ENCODE measurements at places on chromosomes 4 and X.

- no peak for DNase-seq
These were observed 22.9 kb downstream of the MID1IP1 start for GRCh38 chrX:38824176-38824575.

GRCh38 chr4:6241062-6241845 lies 28.4 kb upstream of the WFS1 start:
- DNase-seq = no peak

DNA sequence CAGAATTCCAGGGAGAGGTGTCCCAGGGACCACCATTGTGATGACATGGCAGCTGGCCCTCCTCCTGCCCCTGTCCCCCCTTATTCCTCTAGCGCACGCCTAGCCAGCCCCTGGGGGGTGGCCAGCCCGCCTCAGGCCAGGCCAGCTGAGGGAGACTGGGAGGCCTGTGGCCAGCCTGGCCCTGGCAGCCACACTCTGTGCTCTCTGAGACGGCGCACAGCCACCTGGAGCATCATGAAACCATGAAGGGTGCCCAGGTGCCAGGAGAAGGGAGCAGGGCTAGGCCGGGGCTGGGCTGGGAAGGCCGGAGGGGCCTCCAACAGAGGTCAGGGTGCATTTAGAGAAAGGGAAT lies 14.4 kb upstream of the DUSP9 start:
- no peak for DNase-seq

DNA sequence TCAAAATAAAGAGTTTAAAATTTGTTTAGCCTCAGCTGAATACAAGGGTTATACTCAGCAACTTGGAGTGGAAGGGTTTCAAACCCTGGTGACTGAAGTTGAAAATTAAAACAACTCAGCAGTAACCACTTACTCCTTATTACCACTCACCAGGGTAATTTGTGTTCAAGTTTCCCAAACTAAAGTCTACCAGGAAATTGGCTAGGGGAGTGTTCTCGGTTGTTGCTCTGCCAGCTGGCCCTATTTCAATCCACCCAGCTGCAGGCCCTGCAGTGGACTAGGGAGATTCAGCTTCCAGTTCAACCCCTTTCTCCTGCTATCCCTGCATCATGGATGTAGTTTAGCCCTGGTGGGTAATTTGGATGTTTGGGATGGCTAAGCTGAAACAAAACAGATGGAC lies 37.8 kb upstream of the EXOC1L start:
- no peak for DNase-seq

DNA sequence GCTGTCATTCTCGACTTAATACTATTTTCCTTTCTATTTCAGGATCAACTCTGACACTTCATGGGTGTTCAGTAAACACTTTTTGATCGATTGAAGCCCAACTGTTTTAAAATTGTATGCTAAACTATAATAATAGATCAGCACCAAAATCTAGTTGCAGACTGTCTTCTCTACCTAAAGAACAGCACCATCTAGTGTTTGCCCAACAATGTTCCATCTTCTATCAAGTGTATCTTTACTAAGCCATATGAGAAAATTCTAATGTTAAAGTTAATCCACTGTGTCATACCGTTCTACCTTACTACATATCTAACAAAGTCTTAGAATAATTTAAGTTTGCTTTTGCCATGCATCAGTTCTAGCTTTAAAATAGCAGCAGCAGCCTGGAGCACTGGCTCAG lies 113.0 kb upstream of the PRDX4 start:
- peak; percentile 20 for DNase-seq

DNA sequence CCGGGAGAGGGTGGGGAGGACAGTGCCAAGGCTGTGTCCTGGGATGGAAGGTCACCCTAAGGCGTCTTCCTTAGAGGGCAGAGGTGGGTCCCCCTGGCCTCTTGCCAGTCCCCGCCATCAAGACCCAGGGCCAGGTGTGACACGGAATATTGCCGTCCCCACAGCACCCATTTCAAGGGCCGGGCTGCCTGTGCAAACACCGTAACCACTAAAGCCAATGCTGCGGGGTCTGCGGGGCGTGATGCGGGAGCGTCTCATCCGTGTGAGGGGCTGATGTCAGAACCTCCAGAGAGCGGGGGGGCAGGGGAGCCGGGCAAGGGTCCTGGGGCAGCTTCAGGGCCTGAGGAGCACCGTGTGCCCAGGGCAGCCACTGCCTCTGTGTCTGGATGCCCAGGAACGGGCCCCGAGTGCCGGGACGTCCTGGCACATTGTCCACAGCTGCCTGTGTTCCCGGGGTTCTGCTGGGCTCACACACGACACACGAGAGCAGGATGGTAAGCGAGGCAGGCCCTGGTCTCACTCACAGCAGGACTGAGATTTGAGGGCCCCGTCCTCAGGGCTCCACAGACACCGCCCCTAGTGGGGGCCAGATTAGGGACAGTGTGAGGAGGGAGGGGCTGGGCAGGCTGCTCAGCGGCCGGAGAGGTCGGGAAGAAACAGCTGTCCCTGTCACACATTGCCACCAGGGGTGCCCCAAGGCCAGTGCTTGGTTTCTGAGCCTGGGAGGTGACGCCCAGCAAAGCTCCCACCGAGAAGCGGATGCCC lies 29.2 kb downstream of the NKX1-1 start:
- no peak for DNase-seq

DNA sequence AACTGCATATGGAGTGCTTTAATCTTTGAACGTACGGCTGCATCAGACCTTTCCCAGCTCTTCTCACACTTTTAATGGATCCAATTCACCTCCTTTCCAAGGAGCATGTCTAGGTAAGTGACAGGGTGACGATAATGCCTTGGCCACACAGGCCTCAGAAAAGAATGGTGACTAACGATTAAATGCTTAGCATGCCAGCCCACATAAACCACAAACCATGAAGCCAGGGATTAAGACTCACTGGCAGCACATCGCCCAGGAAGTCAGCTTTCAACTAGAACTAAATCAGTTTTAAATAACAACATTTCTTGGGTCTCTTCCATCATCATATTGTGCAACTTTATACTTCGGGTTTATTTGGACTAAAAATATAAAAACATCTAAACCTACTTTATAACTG lies 28.7 kb downstream of the INPP4B start:
- peak; percentile 88 for DNase-seq

- peak; percentile 35 for DNase-seq
These were observed 81.9 kb downstream of the PDLIM5 start for GRCh38 chr4:94533405-94534223.

- no peak for DNase-seq
These were observed 806.0 kb downstream of the ADGRL3 start for GRCh38 chr4:62006108-62006507.

DNA sequence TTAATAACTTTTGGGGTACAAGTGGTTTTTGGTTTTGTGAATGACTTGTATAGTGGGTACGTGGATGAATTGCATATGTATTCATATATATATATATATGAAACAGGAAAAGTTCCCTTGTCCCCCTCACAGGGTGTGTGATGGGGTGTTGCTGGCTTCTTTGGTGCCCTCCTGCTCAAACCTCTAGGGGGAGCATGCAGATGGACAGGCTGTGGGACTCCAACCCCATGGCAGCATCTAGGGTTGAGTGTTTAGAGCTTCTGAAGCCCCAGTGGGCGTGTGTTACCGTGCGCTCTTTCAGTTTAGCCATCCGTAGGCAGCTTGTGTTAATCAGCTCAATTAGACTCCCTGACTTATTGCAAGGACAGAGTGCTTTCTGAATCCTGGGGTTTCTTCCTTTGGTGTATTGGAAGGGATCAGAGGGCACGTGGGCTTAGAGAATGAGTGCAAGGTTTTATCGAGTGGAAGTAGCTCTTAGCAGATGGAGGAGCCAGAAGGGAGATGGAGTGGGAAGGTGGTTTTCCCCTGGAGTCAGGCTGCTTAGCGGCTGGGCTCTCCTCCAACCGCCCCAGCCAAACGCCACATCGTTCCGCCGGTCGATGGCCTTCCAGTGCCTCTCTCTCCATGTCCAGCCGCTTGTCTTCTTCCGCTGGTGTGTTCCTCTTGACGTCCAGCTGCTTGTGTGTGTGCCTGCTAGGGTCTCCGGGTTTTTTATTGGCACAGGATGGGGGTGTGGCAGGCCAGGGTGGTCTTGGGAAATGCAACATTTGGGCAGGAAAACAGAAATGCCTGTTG lies 674.4 kb upstream of the LCORL start:
- no peak for DNase-seq

DNA sequence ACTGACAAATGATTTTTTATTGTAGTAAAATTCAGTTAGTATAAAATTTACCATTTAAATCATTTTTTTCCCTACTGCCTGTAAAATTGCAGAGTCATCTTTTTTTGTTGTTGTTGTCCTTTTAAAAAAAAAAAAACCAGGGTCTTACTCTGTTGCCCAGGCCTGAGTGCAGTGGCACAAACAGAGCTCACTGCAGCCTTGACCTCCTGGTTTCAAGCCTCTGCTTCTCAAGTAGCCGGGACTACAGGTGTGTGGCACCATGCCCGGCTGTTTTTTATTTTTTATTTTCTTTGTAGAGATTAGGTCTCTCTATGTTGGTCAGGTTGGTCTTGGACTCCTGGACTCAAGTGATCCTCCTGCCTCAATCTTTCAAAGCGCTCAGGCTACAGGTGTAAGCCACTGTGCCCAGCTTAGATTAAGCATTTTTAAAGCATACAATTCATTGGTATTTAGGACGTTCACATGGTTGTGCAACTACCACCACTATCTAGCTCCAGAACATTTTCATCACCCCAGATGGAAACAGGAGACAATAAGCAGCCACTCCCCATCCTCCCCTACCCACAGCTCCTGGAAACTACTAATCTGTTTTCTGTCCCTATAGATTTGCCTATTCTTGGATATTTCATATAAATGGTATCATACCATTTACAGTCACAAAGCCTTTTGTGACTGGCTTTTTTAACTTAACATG lies 59.7 kb upstream of the PGRMC2 start:
- DNase-seq = no peak

DNA sequence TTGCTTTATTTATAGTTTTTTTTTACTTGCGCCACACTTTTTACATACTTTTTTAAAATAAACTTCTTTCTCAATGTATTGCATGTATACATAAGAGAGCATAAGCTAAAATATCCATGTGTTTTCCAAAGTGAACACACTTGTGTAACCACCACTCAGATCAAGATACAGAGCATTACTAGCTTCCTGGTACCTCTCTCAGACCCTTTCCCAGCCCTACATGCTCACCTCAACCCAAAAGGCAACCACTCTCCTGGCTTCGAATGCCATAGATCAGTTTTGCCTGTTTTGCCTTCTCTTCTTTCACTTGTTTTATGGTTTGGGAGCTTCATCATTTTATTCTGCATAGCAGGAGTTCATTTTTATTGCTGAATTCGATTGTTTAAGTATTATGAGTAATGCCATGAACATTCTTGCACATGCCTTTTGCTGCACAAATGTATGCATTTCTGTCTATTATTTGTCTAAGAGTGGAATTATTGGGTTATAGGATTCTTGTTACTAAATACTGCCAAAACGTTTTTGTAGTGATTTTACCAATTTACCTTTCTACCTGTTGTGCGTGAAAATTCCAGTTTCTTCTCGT lies 45.9 kb upstream of the NUDT6 start:
- DNase-seq = peak; percentile 4

GRCh38 chr4:174023641-174024040 lies 259.8 kb downstream of the FBXO8 start:
- DNase-seq = no peak

DNA sequence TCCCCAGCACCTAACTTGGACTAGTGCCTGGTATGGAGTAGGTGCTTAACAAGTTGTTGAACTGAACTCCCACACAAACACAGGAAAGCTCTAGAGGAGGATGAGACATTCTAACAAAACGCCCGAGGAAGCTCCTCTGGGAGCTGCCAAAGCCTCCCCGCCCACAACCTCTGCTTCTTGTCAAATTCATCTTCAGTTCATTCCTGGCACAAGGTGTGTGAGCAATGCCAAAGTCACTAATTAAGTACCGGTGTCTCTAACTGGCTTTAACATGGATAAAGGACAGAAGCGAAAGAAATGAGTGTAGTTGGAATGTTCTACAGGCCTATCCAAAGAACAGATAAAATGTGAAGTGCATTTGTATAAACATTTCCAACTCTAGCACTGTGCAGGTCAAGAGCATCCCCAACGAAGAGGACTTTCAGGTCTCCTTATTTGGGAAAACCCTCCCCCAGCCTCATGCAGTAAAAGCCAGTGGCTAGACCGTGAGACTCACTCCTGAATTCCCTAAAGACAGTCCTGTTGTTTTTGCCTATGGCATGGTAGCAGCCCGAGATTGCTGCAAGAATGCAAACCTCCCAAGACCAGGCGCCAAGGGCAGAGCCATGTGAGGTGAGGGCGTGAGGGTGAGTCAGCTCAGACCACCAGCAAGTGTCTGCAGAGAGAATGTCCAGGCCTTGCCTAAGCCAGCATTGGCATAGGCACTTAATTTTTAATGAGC lies 72.2 kb upstream of the KLF3 start:
- peak; percentile 71 for DNase-seq

GRCh38 chr4:8050555-8051206 lies 107.9 kb downstream of the ABLIM2 start:
- no peak for DNase-seq

- DNase-seq = no peak
These were observed 5.4 kb upstream of the NUDT9 start for GRCh38 chr4:87416965-87417364.

- peak; percentile 5 for DNase-seq
These were observed at the start of gene NSUN7 for GRCh38 chr4:40749717-40750460. Gene NSUN7 (plus strand): TSS chr4:40749955. CDS start chr4:40750694, 739 bp downstream.

GRCh38 chr4:151676301-151676700 lies 84.5 kb downstream of the GATB start:
- DNase-seq = peak; percentile 88
